ENCODE measurements at places on chromosomes 16 and 17. TPM values are rescaled to one million over a fixed set of nuclear protein-coding genes. Genes with fewer than 3 reads are reported as not detected.
A peak's percentile ranks its signal among the peaks of the same experiment; 100 is the strongest.

KRT31 gene
- not detected for total RNA-seq

GJC1 gene
- total RNA-seq, result 39.0 TPM

BCO1 gene
- total RNA-seq, result 0.19 TPM

NRN1L gene
- total RNA-seq, result 0.59 TPM

KCNJ2 gene
- total RNA-seq, result not detected

AIPL1 gene
- total RNA-seq, result not detected

DNA sequence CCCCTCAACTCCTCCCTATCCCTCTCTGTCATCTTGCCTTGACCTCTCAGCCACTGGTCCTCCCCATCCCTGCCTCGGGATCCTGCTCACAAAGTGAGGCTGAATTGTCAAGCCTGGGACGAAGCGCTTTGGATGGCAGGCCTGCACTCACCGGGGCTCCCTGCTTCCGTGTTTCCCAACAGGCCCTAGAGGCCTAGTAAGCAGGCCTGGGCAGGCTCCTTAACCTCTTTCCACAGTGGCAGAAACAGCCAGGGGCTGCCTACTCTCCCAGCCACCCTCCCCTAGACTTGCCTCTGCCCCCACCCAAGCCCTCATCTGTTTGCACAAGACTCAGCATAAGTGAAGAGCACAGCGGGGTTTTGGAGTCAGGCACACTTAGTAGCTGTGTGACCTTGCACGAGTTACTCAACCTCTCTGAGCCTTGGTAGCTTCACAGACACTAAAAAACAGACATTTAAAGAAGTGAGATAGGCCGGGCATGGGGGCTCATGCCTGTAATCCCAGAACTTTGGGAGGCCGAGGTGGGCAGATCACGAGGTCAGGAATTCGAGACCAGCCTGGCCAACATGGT is 5.0 kb upstream of the FADS6 start:
- no peaks in the 10 kb centered on the region for H3K36me3 ChIP-seq
- no peak overlapping the region for H3K27ac ChIP-seq
- H3K27me3 ChIP-seq, result peaks cover 63% of the 10 kb centered on the region
- no peaks in the 10 kb centered on the region for H3K4me1 ChIP-seq
- H3K4me3 ChIP-seq, result no peak overlapping the region

- no peak for DNase-seq
- no peaks in the 10 kb centered on the region for H3K27me3 ChIP-seq
- H3K4me3 ChIP-seq, result no peak overlapping the region
- H3K27ac ChIP-seq, result no peak overlapping the region
Observed at GRCh38 chr17:74827800-74828199, 31.9 kb downstream of the GRIN2C start.

- H3K4me1 ChIP-seq, result peaks cover 15% of the 10 kb centered on the region
- no peak for DNase-seq
- no peak overlapping the region for H3K4me3 ChIP-seq
- no peaks in the 10 kb centered on the region for H3K36me3 ChIP-seq
Observed at GRCh38 chr16:19776565-19776964, 58.5 kb downstream of the IQCK start.

DNA sequence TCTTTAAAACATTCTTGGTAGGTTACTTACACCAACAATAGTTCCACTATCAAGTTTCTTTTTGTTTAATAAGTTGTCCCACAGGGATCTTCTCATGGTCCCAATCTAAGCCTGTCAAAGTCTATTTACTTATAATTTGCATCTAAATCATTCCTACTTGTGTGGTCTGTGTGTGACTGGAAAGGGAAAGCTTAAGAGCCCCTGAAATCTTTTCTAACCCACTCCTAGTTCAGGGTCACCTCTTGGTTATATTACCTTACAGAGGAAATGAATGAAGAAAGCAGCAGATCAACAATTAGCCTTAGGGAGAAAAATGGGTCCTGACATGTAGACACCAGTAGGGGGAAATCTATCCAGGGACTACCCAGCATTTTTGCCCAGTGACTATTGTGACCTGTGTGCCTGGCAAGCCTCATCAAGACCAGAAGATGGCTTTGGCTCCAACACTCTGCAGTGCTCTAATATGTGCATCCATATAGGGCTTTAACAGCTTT is 110.4 kb upstream of the HAS3 start:
- no peak overlapping the region for H3K27ac ChIP-seq
- no peaks in the 10 kb centered on the region for H3K36me3 ChIP-seq
- DNase-seq, result peak; percentile 70
- no peak overlapping the region for H3K4me3 ChIP-seq

- H3K27ac ChIP-seq, result no peak overlapping the region
- H3K4me3 ChIP-seq, result no peak overlapping the region
- no peaks in the 10 kb centered on the region for H3K4me1 ChIP-seq
Observed at GRCh38 chr17:45338023-45338781, 21.4 kb upstream of the MAP3K14 start.

DNA sequence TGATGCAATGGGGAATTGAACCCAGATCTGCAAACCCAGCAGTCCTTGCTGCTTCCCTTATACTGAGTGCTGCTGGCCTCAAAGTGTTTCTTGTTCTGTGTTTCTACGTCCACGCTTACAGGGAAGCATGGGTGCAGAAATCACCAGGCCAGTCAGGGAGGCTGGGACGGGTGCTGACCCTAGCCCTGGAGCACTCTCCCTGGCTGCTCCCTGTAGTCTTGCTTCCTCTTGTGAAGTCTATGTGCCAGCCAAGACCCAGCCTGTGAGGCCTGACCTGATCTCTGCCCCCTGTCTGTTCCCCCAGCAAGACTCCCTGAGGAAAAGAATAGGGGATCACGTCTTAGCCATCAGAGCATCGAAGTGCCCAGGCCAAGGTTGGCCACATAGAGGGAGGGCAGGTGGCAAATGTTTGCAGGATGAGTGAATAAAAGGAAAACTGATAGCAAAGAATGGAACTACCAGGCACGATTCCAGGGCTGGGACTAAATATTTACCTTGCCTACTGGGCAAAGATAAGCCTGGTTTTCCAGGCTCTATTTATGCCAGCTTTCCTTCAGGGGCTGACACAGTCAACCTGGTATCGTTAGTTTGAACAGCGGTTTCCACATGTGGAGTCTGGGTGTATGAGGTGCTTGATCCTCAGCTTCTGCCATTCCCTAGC is 41.2 kb upstream of the RHOT1 start:
- DNase-seq, result no peak
- H3K27ac ChIP-seq, result no peak overlapping the region
- H3K4me1 ChIP-seq, result no peaks in the 10 kb centered on the region
- H3K27me3 ChIP-seq, result no peaks in the 10 kb centered on the region

- H3K4me1 ChIP-seq, result peaks cover 56% of the 10 kb centered on the region
- H3K4me3 ChIP-seq, result no peak overlapping the region
- H3K36me3 ChIP-seq, result no peaks in the 10 kb centered on the region
- no peak overlapping the region for H3K27ac ChIP-seq
Observed at GRCh38 chr17:17689312-17689711, 8.1 kb downstream of the RAI1 start.

- no peaks in the 10 kb centered on the region for H3K36me3 ChIP-seq
- DNase-seq, result peak; percentile 91
- no peaks in the 10 kb centered on the region for H3K4me1 ChIP-seq
- no peaks in the 10 kb centered on the region for H3K27me3 ChIP-seq
- no peak overlapping the region for H3K27ac ChIP-seq
- H3K4me3 ChIP-seq, result no peak overlapping the region
Observed at GRCh38 chr17:74961657-74962350, 10.8 kb downstream of the HID1 start.

- peak overlapping the region; percentile 92 for H3K27ac ChIP-seq
- H3K4me3 ChIP-seq, result peak overlapping the region; percentile 94
- H3K4me1 ChIP-seq, result peaks cover 12% of the 10 kb centered on the region
Observed at GRCh38 chr17:80146121-80147034, 550 bp downstream of the EIF4A3 start.

GRCh38 chr17:35002876-35003551 is 22.7 kb downstream of the LIG3 start:
- no peak overlapping the region for H3K4me3 ChIP-seq
- H3K36me3 ChIP-seq, result peaks cover 4% of the 10 kb centered on the region
- H3K27ac ChIP-seq, result no peak overlapping the region
- no peaks in the 10 kb centered on the region for H3K4me1 ChIP-seq
- no peaks in the 10 kb centered on the region for H3K27me3 ChIP-seq

GRCh38 chr16:57967916-57968315 is 3.0 kb downstream of the CNGB1 start:
- no peaks in the 10 kb centered on the region for H3K36me3 ChIP-seq
- H3K27me3 ChIP-seq, result no peaks in the 10 kb centered on the region
- no peaks in the 10 kb centered on the region for H3K4me1 ChIP-seq
- no peak overlapping the region for H3K27ac ChIP-seq

DNA sequence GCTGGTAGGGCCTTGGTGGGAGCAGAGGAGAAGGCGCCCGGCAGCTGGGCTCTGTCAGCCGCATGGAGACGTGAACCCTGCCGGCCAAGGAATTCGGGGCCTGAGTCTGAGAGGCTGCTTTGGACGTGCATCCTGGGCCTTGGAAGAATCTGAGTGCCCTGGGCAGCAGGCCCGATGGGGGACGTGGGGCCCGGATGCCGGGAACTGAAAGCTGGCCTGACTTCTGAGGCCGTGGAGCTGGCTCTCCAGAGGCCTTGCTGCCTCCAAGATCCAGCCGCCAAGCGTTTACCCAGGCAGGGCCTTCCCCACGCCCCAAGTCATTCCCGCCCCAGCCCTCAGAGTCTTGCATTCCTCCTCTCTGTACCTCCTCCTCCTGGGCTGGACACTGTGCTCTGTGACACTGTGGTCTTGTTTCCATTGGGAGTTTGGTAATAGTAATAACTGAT is 37.2 kb downstream of the NKD1 start:
- H3K4me3 ChIP-seq, result no peak overlapping the region
- H3K27ac ChIP-seq, result no peak overlapping the region
- no peaks in the 10 kb centered on the region for H3K27me3 ChIP-seq
- no peaks in the 10 kb centered on the region for H3K4me1 ChIP-seq

GRCh38 chr17:8222380-8222629 is 11.9 kb upstream of the AURKB start:
- peaks cover 9% of the 10 kb centered on the region for H3K4me1 ChIP-seq
- H3K27ac ChIP-seq, result peak overlapping the region; percentile 95
- peak overlapping the region; percentile 85 for H3K4me3 ChIP-seq
- no peak for DNase-seq
- peaks cover 3% of the 10 kb centered on the region for H3K36me3 ChIP-seq
- H3K27me3 ChIP-seq, result no peaks in the 10 kb centered on the region

DNA sequence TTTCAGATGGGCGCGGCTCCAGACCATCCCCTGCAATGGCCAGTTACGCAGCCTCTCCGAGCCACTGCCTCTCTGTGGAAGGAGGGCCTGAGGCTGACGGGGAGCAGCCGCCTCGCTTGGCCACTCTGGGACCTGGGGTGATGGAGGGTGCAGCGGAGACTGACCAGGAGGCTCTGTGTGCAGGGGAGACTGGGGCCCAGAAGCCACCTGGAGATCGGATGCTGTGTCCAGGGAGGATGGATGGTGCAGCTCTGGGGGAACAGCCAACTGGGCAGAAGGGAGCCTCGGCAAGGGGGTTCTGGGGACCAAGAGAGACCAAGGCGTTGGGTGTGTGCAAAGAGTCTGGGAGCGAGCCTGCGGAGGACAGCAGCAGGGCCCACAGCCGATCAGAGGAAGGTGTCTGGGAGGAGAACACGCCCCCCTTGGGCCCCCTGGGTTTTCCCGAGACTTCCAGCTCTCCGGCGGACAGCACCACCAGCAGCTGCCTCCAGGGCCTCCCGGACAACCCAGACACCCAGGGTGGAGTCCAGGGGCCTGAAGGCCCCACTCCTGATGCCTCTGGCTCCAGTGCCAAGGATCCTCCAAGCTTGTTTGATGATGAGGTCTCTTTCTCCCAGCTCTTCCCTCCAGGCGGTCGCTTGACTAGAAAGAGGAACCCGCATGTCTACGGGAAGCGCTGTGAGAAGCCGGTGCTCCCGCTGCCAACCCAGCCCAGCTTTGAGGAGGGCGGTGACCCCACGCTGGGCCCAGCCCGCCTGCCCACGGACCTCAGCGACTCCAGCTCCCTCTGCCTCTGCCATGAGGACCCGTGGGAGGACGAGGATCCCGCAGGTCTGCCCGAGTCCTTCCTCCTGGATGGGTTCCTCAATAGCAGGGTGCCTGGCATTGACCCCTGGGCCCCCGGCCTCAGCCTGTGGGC is 17.4 kb upstream of the ZFPM1 start:
- no peak overlapping the region for H3K27ac ChIP-seq
- no peak overlapping the region for H3K4me3 ChIP-seq
- no peak for DNase-seq
- H3K4me1 ChIP-seq, result no peaks in the 10 kb centered on the region
- no peaks in the 10 kb centered on the region for H3K36me3 ChIP-seq

GRCh38 chr17:58351831-58352595 is at the start of gene SUPT4H1:
Gene SUPT4H1 (minus strand): TSS chr17:58352201. CDS start chr17:58352135, 66 bp downstream.
- H3K4me3 ChIP-seq, result peak within 1 kb of the TSS; percentile 84
- peak; percentile 95 for DNase-seq
- H3K4me1 ChIP-seq, result no peaks in the 10 kb centered on the region
- no peaks in the 10 kb centered on the region for H3K27me3 ChIP-seq

GRCh38 chr17:34981538-34982241 is 1.4 kb downstream of the LIG3 start:
- peaks cover 5% of the 10 kb centered on the region for H3K4me1 ChIP-seq
- H3K4me3 ChIP-seq, result peak overlapping the region; percentile 67
- H3K27me3 ChIP-seq, result no peaks in the 10 kb centered on the region
- peak; percentile 26 for DNase-seq
- H3K27ac ChIP-seq, result peak overlapping the region; percentile 96

- no peak overlapping the region for H3K27ac ChIP-seq
- no peaks in the 10 kb centered on the region for H3K4me1 ChIP-seq
- DNase-seq, result no peak
Observed at GRCh38 chr17:69728816-69729215, 314.3 kb downstream of the MAP2K6 start.

All from A673 (cell line).